ENCODE measurements at places on chromosomes 13 and 19.

GRCh38 chr13:59352600-59352999, 811.1 kb downstream of the DIAPH3 start:
- DNase-seq = no peak
- no peak overlapping the region for H3K27ac ChIP-seq
- no peaks in the 10 kb centered on the region for H3K27me3 ChIP-seq
- H3K4me1 ChIP-seq = no peaks in the 10 kb centered on the region
- H3K4me3 ChIP-seq = no peak overlapping the region
- no peaks in the 10 kb centered on the region for H3K36me3 ChIP-seq

- peaks cover 13% of the 10 kb centered on the region for H3K27me3 ChIP-seq
- no peak overlapping the region for H3K4me3 ChIP-seq
Measured at GRCh38 chr19:1699998-1700732, 47.8 kb upstream of the TCF3 start.

GRCh38 chr13:26497968-26498511, 59.4 kb upstream of the WASF3 start:
- no peaks in the 10 kb centered on the region for H3K36me3 ChIP-seq
- no peak overlapping the region for H3K27ac ChIP-seq
- DNase-seq = no peak
- no peak overlapping the region for H3K4me3 ChIP-seq
- H3K27me3 ChIP-seq = peaks cover 7% of the 10 kb centered on the region

DNA sequence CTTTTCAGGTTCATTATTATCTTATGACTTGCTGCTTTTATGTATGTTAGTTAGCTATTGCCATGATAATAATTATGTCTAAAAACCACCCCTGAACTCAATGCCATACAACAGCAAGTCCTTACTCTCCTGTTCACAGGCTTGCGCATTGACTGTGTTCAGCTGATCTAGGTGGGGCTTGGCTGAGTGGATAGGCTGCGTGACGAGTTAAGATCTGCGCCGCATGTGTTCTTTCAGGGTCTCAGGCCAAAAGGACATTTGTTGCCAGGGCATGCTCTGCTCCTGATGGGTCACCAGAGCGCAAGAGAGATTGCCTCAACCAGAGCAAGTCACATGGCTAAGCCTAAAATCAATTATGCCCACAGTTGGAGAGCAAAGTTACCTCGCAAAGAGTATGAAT, 859 bp downstream of the ZNF568 start:
- no peaks in the 10 kb centered on the region for H3K27me3 ChIP-seq
- H3K4me3 ChIP-seq = peak overlapping the region; percentile 90
- H3K4me1 ChIP-seq = peaks cover 15% of the 10 kb centered on the region

GRCh38 chr19:2952953-2953481, 8.2 kb upstream of the ZNF77 start:
- H3K27ac ChIP-seq = no peak overlapping the region
- peaks cover 7% of the 10 kb centered on the region for H3K4me1 ChIP-seq
- DNase-seq = no peak
- H3K4me3 ChIP-seq = no peak overlapping the region

DNA sequence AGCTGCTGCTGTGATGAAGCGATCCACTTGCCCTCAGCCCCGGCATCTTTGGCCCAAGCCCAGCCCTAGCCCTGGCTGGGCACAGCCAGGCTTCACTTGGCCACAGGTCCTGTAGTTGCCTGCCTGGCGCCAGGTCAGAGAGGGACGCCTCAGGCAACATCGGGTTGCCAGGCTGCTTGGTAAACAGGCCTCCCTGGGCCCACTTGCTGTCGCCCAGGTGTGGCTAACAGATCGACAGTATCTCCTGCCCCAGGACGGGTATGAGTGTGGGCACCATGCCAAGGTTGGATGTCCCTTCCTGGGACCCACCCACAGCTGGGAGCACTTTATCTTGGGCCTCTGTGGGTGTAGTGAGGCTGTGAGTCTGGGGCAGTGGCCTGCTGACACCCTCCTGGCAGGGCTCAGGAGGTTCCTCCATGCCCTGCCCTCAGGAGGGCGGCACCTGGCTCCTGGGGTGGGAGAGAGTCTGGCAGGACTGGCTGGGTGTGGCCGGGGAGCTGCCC, 27.8 kb downstream of the CARM1 start:
- H3K27ac ChIP-seq = no peak overlapping the region
- H3K4me1 ChIP-seq = peaks cover 17% of the 10 kb centered on the region
- H3K27me3 ChIP-seq = no peaks in the 10 kb centered on the region
- no peak for DNase-seq

- no peaks in the 10 kb centered on the region for H3K36me3 ChIP-seq
- no peaks in the 10 kb centered on the region for H3K27me3 ChIP-seq
- DNase-seq = no peak
- no peak overlapping the region for H3K27ac ChIP-seq
- no peak overlapping the region for H3K4me3 ChIP-seq
Measured at GRCh38 chr13:56166864-56167263, 973.9 kb upstream of the PRR20A start.

- DNase-seq = no peak
- no peak overlapping the region for H3K27ac ChIP-seq
- H3K36me3 ChIP-seq = no peaks in the 10 kb centered on the region
- H3K4me3 ChIP-seq = no peak overlapping the region
Measured at GRCh38 chr13:108827646-108828045, 198.2 kb downstream of the MYO16 start.

GRCh38 chr19:21580101-21580500, 74.7 kb downstream of the ZNF429 start:
- peaks cover 5% of the 10 kb centered on the region for H3K27me3 ChIP-seq
- H3K4me3 ChIP-seq = no peak overlapping the region
- no peak for DNase-seq
- peaks cover 6% of the 10 kb centered on the region for H3K36me3 ChIP-seq
- no peak overlapping the region for H3K27ac ChIP-seq

- peak overlapping the region; percentile 84 for H3K27ac ChIP-seq
- peak overlapping the region; percentile 56 for H3K4me3 ChIP-seq
- no peak for DNase-seq
- peaks cover 33% of the 10 kb centered on the region for H3K4me1 ChIP-seq
- H3K27me3 ChIP-seq = no peaks in the 10 kb centered on the region
Measured at GRCh38 chr13:27442071-27442647, 8.2 kb downstream of the MTIF3 start.

DNA sequence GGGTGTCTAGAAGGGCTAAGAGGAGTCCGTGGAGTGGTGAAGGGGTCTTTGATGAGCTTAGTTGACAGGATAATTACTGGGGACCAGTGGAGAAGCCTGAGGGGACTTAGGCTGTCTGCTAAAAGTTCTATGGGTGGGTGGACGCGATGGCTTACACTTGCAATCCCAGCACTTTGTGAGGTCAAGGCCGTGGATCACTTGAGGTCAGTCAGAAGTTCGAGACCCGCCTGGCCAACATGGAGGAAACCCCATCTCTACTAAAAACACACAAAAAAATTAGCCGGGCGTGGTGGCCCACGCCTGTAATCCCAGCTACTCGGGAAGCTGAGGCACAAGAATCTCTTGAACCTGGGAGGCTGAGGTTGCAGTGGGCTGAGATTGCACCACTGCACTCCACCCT, 2.8 kb upstream of the GSK3A start:
- no peak for DNase-seq
- no peaks in the 10 kb centered on the region for H3K27me3 ChIP-seq
- no peaks in the 10 kb centered on the region for H3K36me3 ChIP-seq
- no peak overlapping the region for H3K4me3 ChIP-seq

DNA sequence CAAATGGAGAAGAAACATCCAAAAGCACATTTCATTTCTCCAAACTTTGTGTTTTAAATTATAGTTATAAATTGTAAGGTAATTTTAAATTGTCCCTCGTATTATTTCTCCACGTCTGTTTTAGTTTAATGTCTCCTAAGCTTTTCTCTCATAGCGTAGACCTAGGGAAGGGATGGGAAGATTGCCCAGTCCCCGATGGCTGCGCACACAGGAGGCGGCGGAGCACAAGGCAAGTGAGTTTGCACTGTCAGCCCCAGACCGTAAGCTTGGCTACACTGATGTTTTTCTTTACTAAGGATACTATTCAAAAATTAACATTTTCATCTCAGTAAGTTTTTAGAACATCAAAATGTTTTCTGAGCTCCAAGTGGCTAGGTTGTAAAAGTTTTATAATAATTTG, 72.3 kb downstream of the GPR12 start:
- DNase-seq = no peak
- H3K4me3 ChIP-seq = no peak overlapping the region
- no peak overlapping the region for H3K27ac ChIP-seq

DNA sequence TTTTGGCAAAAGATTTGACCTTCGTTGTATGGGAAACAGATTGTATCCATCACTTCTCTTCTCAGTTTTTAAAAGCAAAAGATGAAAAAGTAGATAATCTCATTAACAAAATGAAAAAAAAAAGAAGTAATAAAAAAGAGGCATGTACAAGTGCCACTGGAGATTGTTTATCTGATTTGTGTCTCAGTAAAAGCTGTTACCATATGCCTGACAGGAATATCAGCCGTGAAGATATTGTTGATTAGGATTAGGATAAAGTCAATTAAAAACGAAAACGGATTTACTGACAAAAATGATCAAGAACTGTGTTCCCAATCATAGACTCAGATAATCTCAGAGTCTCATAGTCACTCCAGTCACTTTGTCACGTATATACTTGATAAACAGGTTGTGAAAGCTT, 842.1 kb upstream of the SLC10A2 start:
- no peak overlapping the region for H3K4me3 ChIP-seq
- no peaks in the 10 kb centered on the region for H3K4me1 ChIP-seq
- H3K36me3 ChIP-seq = no peaks in the 10 kb centered on the region
- DNase-seq = no peak
- no peak overlapping the region for H3K27ac ChIP-seq

- no peaks in the 10 kb centered on the region for H3K27me3 ChIP-seq
- H3K27ac ChIP-seq = no peak overlapping the region
Measured at GRCh38 chr19:8421484-8422461, 8.7 kb downstream of the MARCHF2 start.

- H3K27me3 ChIP-seq = peaks cover 6% of the 10 kb centered on the region
- peaks cover 2% of the 10 kb centered on the region for H3K4me1 ChIP-seq
- no peak overlapping the region for H3K27ac ChIP-seq
- no peaks in the 10 kb centered on the region for H3K36me3 ChIP-seq
Measured at GRCh38 chr13:21929400-21929799, 258.5 kb downstream of the FGF9 start.

GRCh38 chr19:3499738-3500428, 591 bp downstream of the DOHH start:
- H3K27me3 ChIP-seq = no peaks in the 10 kb centered on the region
- peaks cover 16% of the 10 kb centered on the region for H3K4me1 ChIP-seq
- peak overlapping the region; percentile 97 for H3K27ac ChIP-seq

GRCh38 chr13:76851961-76852360, 34.2 kb downstream of the KCTD12 start:
- H3K4me3 ChIP-seq = no peak overlapping the region
- H3K27me3 ChIP-seq = peaks cover 2% of the 10 kb centered on the region
- peaks cover 2% of the 10 kb centered on the region for H3K4me1 ChIP-seq
- no peak overlapping the region for H3K27ac ChIP-seq
- no peak for DNase-seq

DNA sequence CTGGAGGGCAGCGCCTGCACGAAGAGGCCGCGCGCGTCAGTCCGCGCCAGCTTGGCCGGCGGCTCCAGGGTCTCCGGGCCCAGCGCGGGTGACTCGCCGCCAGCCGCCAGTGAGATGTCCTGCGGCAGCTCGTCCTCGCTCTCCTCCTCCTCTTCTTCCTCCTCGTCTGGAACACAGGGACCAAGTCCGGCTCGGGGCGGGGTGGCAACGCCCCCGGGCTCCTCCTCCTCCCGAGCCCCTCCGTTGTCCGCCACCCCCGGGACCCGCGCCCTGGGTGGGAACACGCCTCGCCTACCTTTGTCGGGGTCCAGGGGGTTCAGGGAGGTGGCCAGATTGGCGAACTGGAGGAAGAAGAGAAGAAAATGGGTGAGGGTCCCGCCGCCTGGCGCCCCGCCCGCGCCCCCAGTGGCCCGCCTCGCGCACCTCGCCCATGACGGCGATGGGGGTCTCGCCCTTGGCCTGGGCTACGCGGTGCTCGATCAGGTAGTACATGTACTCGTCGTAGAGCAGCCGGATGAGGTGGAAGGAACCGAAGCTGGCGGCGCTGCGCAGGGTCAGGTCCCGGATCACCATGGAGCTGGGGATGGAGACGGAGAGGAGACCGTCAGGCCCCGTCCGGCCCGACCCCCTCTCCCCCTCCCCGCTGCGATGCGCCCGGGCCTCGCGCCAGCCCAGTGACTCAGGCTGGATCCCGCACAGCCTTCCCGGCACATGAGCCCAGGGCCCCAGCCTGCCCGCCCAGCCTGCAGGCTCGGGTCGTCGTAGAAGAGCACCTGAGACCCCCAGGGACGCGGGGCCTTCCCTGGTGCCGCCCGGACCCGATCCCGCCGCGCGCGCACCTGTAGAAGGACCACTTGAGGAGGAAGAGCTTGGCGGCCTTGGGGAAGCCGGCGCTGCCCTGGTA, 10.6 kb downstream of the DCAF15 start:
- no peak overlapping the region for H3K4me3 ChIP-seq
- no peak for DNase-seq
- H3K27me3 ChIP-seq = no peaks in the 10 kb centered on the region

DNA sequence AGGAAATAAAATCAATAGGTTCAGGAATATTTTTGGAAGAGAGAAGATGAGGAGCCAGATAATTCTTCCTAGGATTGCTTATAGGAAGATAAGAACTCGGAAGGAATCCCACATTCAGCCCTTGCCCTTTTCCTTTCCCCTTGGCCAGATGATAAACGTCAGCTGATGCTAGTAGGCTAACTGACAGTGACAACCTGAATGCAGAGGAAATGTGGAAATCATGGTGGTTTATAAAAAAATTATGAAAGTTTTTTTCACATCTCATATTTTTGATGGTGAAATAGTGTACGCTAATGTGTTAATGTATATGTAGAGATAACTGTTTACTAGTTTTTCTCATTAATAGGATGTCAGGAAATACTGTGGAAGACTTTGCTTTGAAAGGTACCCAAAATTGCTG, 56.9 kb downstream of the EDNRB start:
- H3K4me3 ChIP-seq = no peak overlapping the region
- no peak for DNase-seq
- peaks cover 10% of the 10 kb centered on the region for H3K27me3 ChIP-seq
- H3K4me1 ChIP-seq = no peaks in the 10 kb centered on the region
- no peak overlapping the region for H3K27ac ChIP-seq

DNA sequence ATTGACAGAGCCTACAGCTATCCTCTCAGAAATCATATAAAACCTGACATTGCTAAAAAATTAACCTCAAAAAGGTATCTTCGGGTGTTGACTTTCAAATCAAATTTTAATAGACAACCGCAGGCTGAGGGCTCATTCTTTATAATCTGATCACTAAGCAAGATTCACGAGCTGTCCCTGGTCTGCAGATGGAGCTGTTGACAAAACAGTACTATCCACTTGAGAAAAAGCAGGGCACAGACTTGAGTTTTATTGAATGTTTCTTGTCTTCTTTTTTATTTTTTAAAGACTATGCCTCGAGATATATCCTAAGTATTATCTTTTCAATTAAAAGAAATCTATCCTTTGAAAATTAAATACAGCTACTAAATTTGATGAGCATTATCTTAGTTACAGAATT, 540.5 kb downstream of the PCDH9 start:
- H3K27ac ChIP-seq = no peak overlapping the region
- H3K27me3 ChIP-seq = no peaks in the 10 kb centered on the region
- no peaks in the 10 kb centered on the region for H3K4me1 ChIP-seq
- no peak overlapping the region for H3K4me3 ChIP-seq
- DNase-seq = no peak

Measured in memory B cell (primary cell).